ENCODE measurements at places on chromosomes 1 and 21.

DNA sequence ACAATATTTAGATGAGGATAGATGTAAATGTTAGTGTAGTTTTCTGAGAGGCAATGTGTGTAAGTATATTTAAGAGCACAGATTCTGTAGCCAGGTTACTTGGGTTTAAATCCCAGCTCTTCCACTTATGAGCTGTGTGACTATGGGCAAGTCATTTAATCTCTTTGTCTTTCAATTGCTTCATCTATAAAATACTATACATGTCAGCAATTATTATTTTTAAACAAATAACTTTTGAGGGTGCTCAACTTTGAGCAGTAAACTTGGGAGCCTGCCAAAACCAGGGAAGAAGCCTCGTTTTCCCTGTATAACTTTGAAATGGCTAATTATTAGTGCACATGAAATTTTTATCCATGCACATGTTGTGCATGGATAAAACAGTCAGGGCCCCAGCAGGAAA, 222.8 kb downstream of the FOXD2 start:
- no peak for DNase-seq

DNA sequence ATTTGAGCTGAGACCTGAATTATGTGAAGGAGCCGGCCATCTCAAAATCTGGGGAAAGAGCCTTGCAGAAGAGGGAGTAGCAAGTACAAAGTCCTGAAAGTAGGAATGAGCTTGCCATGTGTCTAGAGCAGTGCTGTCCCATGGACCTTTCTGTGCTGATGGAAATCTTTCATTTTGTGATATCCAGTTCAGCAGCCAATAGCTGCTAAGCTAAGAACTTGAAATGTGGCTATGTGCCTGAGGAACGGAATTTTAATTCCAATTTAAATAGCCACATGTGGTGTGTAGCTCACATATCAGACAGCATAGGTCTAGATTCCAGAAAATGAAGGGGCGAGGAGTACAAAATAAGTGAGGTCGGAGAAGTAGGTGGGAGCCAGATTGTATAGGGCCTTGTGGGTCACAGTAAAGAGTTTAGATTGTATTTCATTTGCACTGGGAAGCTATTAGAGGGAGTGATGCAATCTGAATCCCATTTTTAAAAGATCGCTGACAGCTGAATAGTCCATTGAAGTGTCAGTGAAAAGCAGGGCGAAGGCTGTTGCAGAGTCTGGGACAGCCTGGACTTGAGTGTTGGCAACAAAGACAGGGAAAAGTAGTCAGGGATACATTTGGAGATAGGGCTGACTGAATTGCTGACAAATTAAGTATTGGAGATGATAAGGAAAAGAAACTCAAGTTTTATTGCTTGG, 80.3 kb downstream of the TMEM200B start:
- no peak for DNase-seq

- no peak for DNase-seq
Observed at GRCh38 chr1:117275055-117275454, 64.3 kb upstream of the VTCN1 start.

GRCh38 chr1:20376880-20377494, 86.3 kb downstream of the VWA5B1 start:
- no peak for DNase-seq

DNA sequence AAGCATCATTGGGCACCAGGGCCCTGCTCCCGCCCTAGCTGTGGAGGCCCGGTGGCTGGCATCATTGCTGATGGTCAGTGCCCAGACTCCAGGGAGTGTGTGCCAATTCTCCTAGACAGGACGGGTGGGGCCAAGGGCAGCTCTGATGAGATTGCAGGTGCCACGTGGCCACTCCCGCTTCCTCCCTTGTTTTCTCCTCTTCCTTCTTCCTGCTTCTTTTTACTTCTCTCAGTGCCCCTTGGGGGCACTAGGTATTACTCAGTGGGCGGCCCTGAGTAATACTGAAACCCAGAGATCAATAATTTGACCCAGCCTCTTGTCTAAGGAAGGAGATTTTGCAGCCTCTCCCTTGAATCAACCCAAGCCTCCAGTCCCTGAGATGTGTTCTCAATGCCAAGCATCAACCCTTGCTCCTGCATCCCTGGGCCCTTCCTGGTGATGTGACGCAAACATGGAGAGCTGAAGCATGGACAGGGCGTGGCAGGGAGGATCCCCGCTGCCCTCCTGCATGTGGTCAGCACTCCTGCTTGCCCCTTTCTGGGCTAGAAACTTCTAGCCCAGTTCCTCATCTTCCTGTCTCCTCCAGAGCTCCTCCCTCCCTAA, 32.4 kb downstream of the CDK18 start:
- DNase-seq, result no peak

GRCh38 chr1:38029685-38030511, 16.7 kb downstream of the POU3F1 start:
- no peak for DNase-seq

DNA sequence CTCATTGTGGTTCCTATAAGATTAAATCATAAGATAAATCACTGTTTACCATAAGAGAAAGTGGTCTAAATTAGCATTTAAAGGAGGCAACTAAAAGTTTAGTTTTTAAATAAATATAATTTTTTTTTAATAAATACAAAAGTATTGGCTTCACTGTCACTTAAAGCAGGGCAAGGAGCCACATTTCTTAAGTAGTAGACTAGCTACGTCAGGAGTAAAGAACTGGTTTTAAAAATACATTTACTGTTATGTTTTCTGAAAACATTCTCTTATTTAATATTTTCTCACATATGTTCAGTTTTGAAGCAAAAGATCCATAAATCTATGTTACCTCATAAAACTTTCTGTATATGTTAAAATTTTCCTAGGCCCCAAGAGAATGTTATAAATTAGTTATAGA, 2.2 kb downstream of the ANGPTL1 start:
- no peak for DNase-seq

DNA sequence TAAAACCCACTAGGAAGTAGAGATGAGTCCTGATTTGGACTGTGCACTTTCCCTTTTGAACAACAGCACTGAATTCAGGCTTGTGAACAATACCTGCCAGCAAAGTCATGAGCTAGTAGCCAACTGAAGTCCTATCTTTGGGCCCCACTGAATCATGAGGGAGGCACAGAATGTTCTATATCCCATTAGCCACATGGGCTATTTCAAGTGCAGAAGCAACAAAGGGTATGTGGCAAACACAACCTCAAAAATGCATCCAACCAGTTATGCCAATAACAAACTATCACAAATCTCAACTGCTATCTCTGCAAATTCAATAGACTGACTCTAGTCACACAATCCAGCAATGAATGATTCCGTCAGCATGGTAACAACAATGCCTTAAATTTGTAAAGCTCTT, 276.0 kb downstream of the MRPL39 start:
- no peak for DNase-seq

DNA sequence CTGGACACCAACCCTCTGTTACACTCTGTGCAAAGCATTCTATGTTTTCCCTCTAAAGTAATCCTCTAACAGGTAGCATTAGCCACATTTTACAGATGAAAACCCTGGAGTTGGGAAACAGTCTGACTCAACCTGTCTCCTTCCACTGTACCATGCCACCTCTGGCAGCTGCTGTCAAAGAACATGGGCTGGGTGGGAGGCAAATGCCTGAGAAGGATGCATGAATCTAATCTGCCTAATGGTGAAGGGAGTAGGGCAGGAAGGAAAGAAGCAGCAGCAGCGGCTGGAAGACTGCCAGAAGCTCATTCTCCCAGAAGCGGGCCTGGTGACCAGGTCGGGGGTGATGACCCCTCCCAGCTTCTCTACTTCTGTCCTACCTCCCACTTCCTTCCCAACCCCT, 21.7 kb downstream of the LRRC71 start:
- DNase-seq, result no peak

- no peak for DNase-seq
Observed at GRCh38 chr1:232883992-232884661, 66.3 kb upstream of the NTPCR start.

- DNase-seq, result no peak
Observed at GRCh38 chr1:208584167-208584755, 340.1 kb upstream of the PLXNA2 start.

DNA sequence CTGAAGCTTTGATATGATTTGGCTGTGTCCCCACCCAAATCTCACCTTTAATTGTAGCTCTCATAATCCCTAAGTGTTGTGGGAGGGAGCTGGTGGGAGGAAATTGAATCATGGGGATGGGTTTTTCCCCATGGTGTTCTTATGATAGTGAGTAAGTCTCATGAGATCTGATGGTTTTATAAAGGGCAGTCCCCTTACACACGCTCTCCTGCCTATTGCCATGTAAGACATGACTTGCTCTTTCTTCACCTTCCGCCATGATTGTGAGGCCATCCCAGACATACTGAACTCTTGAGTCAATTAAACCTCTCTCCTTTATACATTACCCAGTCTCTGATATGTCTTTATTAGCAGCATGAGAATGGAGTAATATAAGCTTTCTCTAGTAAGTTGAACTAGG, 261.9 kb downstream of the HLX start:
- no peak for DNase-seq

- no peak for DNase-seq
Observed at GRCh38 chr1:229593800-229594199, 32.1 kb downstream of the TAF5L start.

GRCh38 chr1:4003846-4004505, 103.9 kb upstream of the C1orf174 start:
- DNase-seq, result no peak

DNA sequence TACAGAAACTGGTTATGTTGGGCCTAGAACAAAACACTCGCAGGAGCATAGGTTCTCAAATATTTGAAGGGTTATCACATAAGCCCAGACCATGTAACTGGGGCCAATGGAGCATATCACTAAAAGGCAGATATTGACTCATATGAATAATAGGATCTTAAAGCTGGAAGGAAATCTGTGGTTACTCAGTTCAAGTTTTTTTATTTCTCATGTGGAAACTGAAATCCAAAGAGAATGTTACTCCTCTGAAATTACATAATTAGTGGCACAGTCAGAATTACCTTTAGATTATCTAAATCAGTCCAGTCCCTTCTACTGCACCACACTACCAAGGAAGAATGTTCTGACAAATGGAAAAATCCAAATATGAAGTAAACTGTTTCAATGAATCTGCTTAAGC, 12.0 kb downstream of the SLAMF8 start:
- DNase-seq, result no peak

- DNase-seq, result no peak
Observed at GRCh38 chr21:33974513-33975468, 59.2 kb upstream of the ATP5PO start.

DNA sequence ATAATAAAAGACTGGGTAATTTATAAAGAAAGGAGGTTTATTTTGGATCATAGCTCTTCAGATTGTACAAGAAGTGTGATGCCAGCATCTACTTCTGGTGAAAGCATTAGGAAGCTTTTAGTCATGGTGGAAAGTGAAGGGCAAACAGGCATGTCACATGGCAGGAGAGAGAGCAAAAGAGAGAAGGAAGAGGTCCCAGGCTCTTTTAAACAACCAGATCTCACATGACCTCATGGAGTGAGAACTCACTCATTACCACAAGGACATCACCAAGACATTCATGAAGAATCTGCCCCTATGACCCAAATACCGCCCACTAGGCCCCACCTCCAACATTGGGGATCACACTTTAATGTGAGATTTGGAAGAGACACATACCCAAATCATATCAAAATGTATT, 10.0 kb downstream of the RPTN start:
- no peak for DNase-seq

DNA sequence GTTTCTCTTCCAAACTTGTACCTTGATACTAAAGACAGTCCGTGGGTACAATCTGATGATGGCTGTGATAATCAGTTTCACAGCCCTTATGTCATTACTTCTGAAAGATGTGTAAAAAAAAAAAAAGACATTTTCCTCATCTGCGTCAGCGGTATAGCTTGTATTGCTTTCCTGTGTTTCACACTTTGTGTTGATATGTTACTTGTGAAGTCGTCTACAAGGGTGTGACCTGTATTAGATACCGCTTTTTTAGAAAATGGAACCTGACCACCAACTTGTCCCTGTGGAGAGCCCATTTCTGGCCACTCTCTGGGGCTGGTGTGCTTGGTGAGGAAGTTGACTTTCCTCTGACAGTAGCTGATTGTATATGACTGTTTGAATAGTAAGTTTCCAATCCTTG, 50.5 kb downstream of the PEX14 start:
- no peak for DNase-seq

GRCh38 chr1:89588480-89588879, 44.4 kb upstream of the LRRC8C start:
- no peak for DNase-seq

DNA sequence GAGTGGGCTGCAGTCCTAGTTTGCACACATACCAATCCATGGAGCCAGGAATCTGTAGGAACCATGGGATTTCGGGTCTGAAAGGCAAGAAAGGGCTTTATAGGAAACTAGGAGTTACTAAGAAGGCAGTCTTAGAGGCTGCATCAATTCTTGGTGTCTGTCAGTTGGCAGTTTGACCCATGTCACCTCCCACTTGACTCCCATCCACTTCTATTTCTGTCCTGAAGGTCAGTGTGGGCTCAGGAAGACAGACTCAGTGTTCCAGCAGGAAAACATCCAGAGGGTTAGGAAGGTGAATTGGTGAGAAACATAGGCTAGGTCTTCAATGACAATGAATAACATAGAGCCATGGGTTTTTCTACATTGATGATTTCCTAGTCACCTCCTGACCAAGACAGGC, 4.0 kb downstream of the CYP4A11 start:
- no peak for DNase-seq

GRCh38 chr21:29753216-29753615, 186.6 kb downstream of the GRIK1 start:
- no peak for DNase-seq

- DNase-seq, result no peak
Observed at GRCh38 chr1:224404916-224405603, 29.5 kb downstream of the WDR26 start.

GRCh38 chr1:241550318-241550717, 18.1 kb downstream of the KMO start:
- no peak for DNase-seq

- no peak for DNase-seq
Observed at GRCh38 chr1:23405946-23406345, 18.6 kb downstream of the TCEA3 start.

DNA sequence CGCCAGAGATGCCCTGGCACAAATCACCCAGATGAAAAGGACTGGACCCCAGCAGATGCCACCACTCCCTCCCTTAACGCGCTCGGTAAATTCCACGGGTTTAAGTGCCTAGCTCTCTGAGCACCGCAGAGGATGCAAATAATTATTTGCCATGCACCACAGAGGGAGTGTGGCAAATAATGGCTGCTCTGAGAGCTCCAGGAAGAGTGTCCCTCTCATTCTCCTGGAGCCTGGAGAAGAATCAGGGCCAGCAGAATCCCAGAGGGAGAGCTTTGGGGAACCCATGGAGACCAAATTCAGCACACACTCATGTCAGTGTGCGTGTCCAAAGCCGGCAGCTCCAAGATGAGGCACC, 667 bp downstream of the HHIPL2 start:
- DNase-seq, result no peak

- no peak for DNase-seq
Observed at GRCh38 chr1:62722796-62723195, 34.6 kb upstream of the DOCK7 start.

- no peak for DNase-seq
Observed at GRCh38 chr1:6889875-6890480, 104.7 kb downstream of the CAMTA1 start.

GRCh38 chr1:210553711-210554110, 225.0 kb downstream of the HHAT start:
- DNase-seq, result no peak

Data from renal pelvis (tissue), 12 donors.